ENCODE measurements at places on chromosomes 6 and 20. TPM values are rescaled to one million over a fixed set of nuclear protein-coding genes. Genes with fewer than 3 reads are reported as not detected.

DNA sequence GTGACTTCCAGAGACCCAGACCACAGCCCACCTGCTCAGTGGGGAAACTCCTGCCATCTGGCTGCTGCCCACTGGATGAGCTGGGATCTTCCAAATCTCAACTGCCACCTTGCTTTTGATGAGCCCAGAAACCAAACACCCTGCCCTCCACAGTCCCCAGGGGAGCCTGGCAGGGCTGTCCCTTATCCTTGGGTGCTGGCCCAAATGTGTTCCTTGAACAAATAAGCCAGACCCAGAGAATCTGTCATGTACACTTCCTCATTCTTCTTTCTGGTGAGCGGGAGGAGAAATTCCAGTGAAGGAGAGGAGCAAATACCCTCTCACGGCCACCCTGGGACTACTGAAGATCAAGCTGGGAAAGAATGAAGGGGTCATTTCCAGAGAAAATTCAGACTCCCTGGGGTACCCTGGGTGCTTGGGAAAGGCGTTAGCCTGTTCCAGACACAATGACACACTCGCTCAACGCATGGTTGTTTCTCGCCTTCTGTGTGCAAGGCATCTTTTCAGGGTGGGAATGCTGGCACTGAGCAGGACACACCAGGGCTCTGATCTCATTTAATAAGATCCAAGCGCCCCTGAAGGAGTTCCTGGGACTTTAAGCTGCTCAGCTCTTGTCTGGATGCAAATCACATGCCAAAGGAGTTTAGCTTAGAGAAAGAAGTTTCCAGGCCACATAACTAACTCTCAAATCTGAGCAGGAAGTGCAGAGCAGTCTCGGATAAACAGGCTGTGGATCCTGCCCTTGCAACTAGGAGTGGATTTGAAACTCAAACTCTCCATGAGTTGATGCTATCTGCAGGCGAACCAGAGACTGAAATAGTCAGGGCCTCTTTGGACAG, 38.5 kb downstream of the PXDC1 start:
- H3K36me3 ChIP-seq, result peaks cover 2% of the 10 kb centered on the region
- H3K27me3 ChIP-seq, result no peaks in the 10 kb centered on the region
- DNase-seq, result no peak
- no peak overlapping the region for H3K4me3 ChIP-seq

- no peak for DNase-seq
- H3K27me3 ChIP-seq, result no peaks in the 10 kb centered on the region
- no peaks in the 10 kb centered on the region for H3K4me1 ChIP-seq
- H3K27ac ChIP-seq, result no peak overlapping the region
Measured at GRCh38 chr6:153392156-153392555, 261.1 kb upstream of the RGS17 start.

DNA sequence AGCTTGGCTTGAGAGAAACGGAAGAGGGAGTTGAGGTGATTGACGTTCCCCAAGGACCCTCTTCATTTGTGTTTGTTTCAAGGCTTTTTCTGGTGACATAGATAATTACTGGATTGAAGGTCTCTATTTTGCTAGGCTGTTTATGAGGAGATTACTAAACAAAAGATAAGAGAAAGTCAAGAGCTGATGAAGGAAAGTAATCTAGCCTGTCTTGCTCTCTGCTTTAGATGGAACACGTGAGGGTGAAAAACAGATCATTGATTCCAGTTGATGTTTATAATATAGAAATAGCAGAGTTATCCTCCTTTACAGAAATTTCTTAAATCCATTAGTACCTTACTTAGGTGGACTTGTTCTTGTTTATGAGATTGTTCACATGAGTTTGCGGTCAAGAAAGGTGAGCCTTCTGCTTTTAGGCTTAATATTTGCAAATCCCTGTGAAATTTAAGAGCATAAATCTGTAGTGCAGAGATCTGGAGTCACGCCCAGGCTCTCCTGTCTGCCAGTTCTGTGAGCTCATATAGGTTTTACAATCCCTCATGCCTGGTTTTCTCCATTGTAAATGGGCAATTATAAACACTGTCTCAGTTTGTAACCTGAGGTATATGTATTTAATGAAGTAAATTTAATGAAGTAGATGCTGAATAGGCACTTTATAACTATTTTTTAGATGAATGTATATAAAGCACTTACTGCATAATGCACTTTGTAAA, 272.8 kb downstream of the NKAIN2 start:
- peaks cover 15% of the 10 kb centered on the region for H3K4me1 ChIP-seq
- no peak for DNase-seq
- H3K27me3 ChIP-seq, result no peaks in the 10 kb centered on the region
- H3K36me3 ChIP-seq, result no peaks in the 10 kb centered on the region
- no peak overlapping the region for H3K27ac ChIP-seq

DNA sequence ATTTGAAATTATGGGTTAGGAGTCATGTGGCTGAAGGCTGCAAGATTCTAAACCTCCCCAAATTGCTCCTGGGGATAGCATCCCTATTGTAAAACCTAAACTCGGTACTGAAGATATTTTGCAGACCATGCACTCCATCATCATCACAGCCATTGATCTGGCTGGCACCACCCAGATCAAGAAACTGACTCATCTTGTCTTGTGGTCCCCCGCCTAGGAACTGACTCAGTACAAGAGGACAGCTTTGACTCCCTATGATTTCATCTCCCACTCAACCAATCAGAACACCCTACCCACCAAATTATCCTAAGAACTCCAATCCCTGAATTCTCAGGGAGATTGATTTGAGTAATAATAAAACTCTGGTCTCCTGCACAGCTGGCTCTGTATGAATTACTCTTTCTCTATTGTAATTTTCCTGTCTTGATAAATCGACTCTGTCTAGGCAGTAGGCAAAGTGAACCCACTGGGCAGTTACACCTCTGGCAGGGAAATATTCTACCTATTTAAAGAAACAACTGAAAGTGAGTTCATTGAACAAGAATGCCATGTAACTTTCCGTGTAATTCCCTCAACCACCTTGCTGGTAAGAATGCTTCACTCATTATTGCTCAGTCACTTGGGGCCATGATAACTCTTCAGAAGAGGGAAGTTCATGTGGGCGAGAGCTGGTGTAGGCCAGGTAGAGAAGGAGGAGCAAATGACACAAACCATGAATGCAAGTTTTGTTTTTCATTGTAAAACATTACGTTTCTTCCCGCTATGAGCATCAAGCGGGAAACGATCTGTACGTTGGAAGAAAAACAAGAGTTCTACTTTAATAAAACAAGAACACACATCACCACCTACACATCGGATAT, 602.9 kb upstream of the ARID1B start:
- no peak overlapping the region for H3K4me3 ChIP-seq
- H3K4me1 ChIP-seq, result no peaks in the 10 kb centered on the region
- DNase-seq, result no peak
- H3K27me3 ChIP-seq, result no peaks in the 10 kb centered on the region
- no peaks in the 10 kb centered on the region for H3K36me3 ChIP-seq

DNA sequence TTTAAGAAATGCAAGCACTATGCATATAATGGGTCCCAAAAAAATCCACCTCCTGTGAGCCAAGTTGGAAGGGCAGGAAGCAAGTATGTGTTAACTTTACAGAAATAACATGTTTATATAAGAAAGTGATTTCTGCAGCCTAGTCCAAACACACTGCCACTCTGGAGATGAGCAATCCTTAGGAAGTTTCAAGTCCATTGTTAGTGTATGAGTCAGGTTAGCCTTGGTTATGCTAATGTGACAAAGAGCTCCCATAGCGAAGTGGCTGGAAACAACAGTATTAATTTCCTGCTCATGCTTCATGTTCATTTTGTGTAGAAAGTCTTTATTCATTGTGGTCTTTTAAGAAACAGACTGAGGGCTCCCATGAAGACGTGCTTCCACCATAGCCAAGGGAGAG, 121.4 kb downstream of the TBXT start:
- H3K27ac ChIP-seq, result no peak overlapping the region
- peaks cover 6% of the 10 kb centered on the region for H3K4me1 ChIP-seq
- H3K4me3 ChIP-seq, result no peak overlapping the region
- no peak for DNase-seq
- H3K27me3 ChIP-seq, result no peaks in the 10 kb centered on the region

DNA sequence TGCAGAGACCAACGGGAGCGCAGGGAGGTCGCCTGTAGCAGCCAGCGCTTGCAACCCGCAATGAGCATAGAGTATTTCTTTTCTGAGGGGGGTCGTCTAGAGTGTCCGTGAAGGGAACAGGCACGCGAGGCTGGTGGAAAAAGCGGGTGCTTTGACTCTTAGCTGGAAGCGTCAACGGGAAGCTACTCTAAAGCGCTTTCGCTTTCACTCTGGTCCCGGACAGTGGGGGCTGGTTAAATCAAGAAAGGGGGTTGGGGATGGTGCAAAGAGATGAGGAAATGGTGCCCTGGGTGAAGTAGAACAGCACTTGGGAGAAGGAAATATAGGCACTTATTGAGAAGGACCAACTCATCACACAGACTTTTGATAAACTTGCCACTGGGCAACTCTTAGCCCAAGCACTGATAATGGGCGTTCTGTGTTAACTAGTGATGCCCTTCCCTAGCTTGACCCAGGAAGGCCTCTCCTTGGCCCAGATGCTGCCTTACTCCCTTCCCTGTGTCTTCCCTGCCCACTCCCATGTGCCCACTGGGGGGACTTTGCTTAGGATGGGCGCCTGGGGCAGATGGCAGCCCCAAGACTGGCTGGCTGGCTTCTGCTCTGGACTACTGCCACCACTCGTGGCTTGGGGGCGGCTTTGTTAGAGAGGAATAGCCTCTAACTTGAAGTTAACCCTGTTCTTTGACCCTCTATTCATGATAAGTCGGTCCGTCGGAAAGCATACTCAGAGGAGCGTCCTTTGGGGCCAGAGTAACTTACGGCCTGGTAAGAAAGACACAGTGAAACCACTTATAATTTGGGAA, 585 bp downstream of the PSMB9 start:
- H3K4me3 ChIP-seq, result peak overlapping the region; percentile 82
- H3K27me3 ChIP-seq, result peaks cover 95% of the 10 kb centered on the region
- no peaks in the 10 kb centered on the region for H3K36me3 ChIP-seq
- DNase-seq, result no peak

DNA sequence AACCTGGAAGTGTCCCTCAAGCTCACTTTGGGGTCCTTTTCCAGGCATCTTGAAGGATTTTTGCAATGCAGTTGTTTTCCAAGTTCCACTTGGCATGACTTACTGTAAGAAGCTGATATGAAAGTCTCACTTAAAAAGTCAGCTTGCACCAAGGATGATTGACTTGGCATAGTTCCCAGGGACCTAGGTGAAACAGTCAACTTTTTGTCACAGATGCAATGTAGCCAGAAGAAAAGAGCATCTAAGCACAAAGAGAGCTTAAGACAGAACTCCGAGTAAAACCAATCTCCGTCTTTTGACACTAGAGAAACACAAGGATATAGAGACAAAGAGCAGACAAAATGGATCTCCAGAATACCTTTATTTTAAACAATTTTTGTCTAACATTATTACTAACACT, 2.6 kb upstream of the ZSCAN12 start:
- H3K36me3 ChIP-seq, result peaks cover 4% of the 10 kb centered on the region
- H3K27ac ChIP-seq, result no peak overlapping the region
- no peak overlapping the region for H3K4me3 ChIP-seq

DNA sequence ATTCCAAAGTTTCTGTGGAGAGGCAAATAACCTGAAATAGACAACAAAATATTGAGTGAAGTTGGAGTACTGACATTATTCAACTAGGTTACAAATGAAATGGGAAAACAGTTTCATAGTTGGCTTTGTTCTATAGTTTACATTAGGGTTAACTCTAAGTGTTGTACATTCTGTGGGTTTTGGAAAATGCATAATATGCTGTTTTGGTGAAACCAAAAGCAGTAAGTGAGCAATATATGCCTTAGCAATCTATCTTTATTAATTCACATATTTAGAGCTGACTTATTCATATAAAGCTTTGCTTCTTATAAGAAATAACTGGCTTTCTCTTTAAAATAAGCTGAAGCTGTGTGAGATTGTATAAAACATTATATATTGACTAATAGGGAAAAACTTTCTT, 157.5 kb upstream of the AHI1 start:
- DNase-seq, result no peak
- H3K4me1 ChIP-seq, result no peaks in the 10 kb centered on the region
- H3K27me3 ChIP-seq, result no peaks in the 10 kb centered on the region
- H3K36me3 ChIP-seq, result peaks cover 4% of the 10 kb centered on the region
- H3K4me3 ChIP-seq, result no peak overlapping the region
- no peak overlapping the region for H3K27ac ChIP-seq

DNA sequence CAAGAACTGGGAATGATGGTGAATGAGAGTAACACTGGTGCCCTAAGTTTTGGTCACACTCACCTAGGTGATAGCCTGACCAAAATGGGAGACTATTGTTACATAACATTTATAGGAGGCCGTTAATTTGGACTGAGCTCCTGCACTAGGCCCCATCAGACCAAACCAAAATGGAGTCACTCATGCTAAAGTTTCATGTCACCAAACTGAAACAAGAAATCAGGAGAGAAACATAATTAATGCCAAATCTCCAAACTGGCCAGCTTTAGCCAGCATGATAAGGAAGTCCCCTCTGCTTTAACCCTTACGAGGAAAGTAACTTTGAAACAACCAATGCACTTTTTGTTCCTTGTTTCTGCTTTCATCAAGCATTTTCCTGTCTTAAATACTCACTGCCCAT, 110.9 kb upstream of the SLC22A16 start:
- H3K4me1 ChIP-seq, result no peaks in the 10 kb centered on the region
- H3K36me3 ChIP-seq, result no peaks in the 10 kb centered on the region
- no peak overlapping the region for H3K4me3 ChIP-seq
- H3K27me3 ChIP-seq, result no peaks in the 10 kb centered on the region
- H3K27ac ChIP-seq, result no peak overlapping the region

GRCh38 chr6:150987371-150987828, 121.9 kb downstream of the MTHFD1L start:
- H3K36me3 ChIP-seq, result peaks cover 2% of the 10 kb centered on the region
- H3K27me3 ChIP-seq, result no peaks in the 10 kb centered on the region
- no peaks in the 10 kb centered on the region for H3K4me1 ChIP-seq
- H3K27ac ChIP-seq, result no peak overlapping the region
- no peak overlapping the region for H3K4me3 ChIP-seq

DNA sequence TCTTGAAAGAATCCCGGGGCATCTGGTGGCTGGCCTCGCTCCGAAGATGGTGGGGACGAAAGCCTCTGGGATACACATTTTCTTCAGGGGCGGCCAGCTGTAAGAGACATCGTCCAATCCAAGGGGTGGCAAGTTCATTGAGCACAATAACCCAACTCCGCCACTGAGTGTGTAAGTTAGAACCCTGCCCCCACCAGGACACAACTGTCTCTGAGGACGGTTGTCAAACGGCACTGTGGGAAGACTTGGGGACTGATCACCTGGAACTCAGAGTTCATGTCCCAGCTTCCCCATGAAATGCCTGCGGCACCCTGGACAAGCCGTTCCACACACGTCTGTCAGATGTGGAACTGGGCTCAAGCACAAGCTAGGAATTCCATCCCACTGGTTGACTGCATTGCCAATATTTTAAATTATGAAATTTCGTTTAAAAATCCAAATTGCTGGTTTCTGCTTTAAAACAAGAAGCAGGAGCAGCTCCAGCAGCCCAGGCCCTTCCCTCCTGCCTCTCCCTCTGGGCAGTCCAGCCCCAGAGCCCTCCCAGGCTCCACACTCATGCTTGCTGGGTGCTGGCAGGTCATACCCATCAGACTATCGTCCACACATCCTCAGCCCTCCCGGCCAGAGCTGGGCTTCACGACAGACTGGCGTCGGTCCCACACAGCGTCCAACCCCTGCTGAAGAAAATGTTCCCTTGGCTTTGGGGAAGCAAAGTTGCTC, 80.9 kb upstream of the AFDN start:
- no peaks in the 10 kb centered on the region for H3K27me3 ChIP-seq
- no peak overlapping the region for H3K4me3 ChIP-seq
- H3K36me3 ChIP-seq, result no peaks in the 10 kb centered on the region
- DNase-seq, result no peak

GRCh38 chr6:154258064-154258757, 98.4 kb downstream of the IPCEF1 start:
- H3K27ac ChIP-seq, result no peak overlapping the region
- peaks cover 1% of the 10 kb centered on the region for H3K36me3 ChIP-seq
- no peaks in the 10 kb centered on the region for H3K4me1 ChIP-seq
- no peak for DNase-seq
- H3K4me3 ChIP-seq, result no peak overlapping the region

ELOVL2 gene
- total RNA-seq, result 6.0 TPM

SLC32A1 gene
- total RNA-seq, result not detected

ZNF341 gene
- total RNA-seq, result 8.3 TPM

KCNK5 gene
- 2.3 TPM for total RNA-seq

HLA-F gene
- not detected for total RNA-seq
